ENCODE measurements at places on chromosomes 12 and 14.

DNA sequence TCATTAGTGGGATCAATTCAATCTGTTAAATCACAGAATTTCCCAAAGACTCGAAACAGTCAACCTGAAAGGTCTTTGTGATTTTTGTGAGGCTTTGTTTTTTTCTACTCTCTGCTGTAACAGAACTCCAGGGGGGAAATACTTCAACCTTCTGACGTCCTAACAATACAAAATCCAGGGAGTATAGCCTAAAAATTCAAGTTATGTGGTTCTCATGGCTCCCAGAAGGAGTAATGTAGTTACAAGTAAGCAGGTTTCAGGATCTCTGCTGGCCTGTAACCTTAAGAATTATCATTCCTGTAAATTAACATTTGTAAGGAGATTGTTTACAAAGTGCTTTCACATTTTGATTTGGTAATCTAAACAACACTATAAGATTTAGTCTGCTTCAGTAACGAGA, 39.9 kb downstream of the VEZT start:
- no peak for DNase-seq

DNA sequence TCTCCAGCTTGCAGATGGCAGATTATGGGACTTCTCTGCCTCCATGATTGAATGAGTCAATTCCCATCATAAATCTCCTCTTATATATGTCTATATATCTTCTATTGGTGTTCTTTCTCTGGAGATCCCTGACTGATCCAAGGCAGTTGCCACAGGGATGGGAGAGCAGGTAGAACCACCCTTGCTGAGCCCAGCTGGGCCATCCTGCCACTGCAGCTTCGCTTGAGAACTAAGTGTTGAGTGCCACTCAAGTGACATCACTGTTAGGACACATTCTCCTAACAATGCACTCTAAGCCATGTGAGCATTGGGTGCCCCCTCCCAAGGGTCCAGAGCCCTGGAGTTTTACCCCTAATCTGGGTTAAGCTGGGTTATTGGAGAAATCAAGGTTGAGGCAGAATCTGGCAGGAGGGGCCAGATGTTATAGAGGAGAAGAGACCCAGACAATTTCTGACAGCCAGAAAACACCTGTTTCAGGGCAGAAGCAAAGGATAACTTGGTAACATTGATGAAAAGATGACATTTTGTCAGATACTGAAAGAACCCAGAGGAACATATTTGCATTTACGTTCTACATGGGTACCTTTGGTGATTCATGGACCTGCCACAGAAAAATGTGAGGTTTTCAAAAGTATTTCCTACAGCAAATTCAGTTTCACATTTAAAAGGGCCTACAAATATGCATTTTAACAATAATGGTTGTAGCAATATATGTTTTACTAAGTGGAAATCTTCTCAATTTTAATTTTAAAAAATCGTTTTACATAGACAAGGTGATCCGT, 57.2 kb upstream of the MAX start:
- DNase-seq, result no peak

DNA sequence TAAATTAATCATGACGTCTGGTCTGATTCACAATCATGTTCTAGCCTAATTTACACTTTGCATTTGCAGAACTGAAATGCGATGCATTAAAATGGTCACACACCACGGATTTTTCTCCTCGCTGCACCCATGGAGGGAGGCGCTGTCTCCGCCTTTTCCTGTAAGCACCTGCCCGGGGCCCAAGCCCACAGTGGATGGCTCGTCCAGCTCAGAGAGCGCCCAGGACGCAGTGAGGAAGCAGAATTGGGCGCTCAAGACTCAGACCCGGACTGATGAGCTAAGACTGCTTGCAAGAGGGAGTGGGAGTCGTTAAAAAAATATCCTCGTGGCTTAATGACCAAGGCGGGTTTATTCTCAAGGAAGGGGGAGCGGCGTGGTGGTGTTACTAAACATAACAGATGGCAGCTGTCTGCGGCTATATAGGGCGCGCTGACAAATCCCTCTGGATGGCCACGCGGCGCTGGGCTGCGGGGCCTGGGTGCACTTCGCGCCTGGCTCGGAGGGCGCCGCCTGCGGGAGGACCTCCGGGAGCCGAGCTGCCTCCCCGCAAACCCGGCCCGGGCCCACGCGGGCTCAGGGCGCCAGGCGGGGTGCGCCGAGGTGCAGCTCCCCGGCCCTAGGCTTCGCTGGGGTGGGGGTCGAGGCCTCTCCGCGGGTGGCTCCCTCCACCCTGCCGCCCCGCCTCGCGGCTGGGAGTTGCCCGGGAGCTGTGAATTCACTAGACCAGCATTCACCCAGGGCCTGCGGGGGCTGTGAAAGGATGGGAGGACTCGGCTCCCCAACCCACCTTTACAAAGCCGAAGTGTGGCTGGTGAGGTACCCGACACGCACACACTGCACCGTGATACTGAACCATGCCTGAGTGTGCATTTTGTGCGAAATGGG, 78.7 kb downstream of the PPM1A start:
- DNase-seq, result peak; percentile 16

DNA sequence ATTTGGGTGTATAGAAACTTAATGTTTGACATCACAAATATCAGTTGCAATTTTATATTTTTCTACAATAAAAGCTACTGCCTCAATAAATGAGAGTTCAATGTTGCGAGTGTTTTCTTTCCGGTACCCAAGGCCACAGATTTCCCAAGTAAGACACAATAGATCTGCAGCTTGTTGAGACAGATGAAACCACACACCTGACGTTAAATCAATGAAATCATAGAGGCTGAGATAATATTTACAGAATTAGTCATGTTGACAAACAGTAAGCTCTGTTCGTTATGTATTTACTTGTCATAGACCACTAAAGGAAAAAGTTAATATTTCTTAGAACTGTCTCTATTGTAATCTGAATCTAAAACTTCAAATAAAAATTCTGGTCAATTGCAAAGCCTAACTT, 49.2 kb upstream of the PTHLH start:
- peak; percentile 59 for DNase-seq

- DNase-seq, result no peak
These were observed 4.6 kb upstream of the SYCP3 start for GRCh38 chr12:101743724-101744472.

DNA sequence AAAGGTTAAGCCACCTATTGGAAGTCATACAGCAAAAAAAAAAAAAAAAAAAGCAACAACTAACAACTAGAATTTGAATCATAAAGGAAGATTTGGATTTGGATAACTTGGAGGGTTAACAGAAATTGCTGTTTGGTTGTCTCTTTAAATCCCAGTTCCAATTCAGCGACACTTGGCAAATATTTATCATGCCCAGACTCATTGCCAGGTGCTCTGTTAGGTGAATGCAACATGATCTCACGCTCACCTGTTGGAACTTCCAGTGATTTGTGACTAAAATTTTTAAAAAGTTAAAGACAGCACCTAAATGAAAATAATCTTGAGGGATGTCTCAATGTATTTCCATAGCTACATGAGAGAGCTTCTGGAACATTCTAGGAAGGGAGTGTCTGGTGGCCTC, 103.7 kb downstream of the TBX3 start:
- DNase-seq, result no peak

GRCh38 chr12:5073853-5074252, 30.2 kb downstream of the KCNA5 start:
- DNase-seq, result peak; percentile 18

GRCh38 chr14:94407906-94408305, 19.5 kb upstream of the SERPINA1 start:
- DNase-seq, result no peak

GRCh38 chr14:49014476-49014875, 571.7 kb downstream of the RPS29 start:
- DNase-seq, result no peak

- no peak for DNase-seq
These were observed 10.2 kb upstream of the DHRS7 start for GRCh38 chr14:60175255-60175902.

- no peak for DNase-seq
These were observed 14.1 kb downstream of the EIF5 start for GRCh38 chr14:103348154-103348553.

- DNase-seq, result peak; percentile 71
These were observed 1.8 kb downstream of the ABCC9 start for GRCh38 chr12:21939435-21939834.

DNA sequence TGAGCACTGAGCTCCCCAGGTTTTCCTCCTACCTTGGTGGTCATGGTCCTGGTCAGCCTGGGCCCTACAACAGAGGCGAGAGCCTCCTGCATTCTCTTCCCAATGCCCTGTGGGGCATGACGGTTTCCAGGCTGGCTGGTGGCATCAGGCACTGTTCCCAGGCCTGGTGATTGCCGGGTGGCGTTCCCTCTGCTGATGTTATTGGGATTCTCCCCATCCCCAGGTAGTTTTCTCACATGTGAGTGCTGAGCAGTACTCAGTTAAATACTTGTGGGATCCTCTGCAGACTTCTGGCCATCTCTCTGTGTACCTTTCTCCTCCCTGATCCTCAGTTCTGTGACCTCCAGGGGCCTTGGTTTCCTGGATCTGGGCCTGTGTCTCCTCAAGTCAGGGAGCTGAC, 15.8 kb downstream of the C1R start:
- DNase-seq, result no peak

- no peak for DNase-seq
These were observed 80.7 kb downstream of the FOXN3 start for GRCh38 chr14:89336338-89336737.

- peak; percentile 2 for DNase-seq
These were observed 62.9 kb downstream of the GLRX5 start for GRCh38 chr14:95597784-95598211.

DNA sequence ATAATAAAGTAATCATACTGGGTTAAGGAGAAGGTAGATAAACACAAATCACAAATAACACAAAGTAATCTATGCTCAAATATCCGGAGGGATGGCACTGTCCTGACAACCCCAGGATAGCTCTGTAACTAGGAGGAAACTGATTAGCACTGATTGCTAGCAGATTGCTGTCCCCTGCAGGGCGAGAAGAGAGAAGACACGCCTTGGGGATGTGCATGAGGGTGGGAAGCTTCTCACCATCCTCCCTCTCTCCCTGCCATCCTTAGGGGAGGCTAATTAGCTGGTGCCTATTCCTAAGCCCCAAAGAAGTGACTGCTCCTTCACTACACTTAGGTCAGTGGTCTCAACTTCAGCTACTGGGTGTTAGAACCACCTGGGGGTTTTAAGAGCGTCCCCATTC, 27.0 kb upstream of the TMEM260 start:
- no peak for DNase-seq

- DNase-seq, result no peak
These were observed 321.2 kb upstream of the TMTC1 start for GRCh38 chr12:30104971-30105370.

DNA sequence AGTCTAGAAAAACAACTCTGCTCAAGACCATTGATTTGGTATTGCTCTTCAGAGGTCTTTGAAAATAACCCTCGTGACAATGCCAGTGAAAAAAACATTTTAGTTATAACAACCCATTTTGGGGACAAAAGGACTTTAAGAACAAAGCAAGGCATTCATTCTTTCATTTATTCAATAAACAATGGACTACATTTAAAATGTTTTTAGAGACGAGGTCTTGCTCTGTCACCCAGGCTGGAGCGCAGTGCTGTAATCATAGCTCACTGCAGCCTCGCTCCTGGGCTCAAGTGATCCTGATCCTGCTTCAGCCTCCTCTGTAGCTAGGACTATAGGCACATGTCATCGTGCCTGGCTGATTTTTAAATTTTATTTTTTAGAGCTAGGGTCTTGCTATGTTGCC, 7.7 kb upstream of the KICS2 start:
- DNase-seq, result no peak

DNA sequence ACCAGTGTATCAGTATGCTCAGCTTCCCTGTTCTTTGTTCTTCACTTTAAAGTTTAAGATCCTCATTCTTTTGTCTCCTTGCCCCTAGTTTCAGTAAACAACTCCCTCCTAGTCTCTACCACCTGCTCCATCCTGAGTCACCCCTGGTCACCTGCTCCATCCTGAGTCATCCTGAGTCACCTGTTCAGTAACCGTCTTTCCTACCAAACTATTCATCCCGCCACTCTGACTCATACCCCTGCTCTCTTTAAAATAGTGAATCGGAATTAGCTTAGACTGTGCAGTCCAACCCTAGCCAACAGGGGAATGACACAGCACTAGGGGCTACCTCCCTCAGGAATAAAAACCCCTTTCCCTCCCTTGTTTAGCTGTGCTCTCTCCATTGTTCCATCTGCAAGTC, 888.1 kb upstream of the MDGA2 start:
- DNase-seq, result no peak

DNA sequence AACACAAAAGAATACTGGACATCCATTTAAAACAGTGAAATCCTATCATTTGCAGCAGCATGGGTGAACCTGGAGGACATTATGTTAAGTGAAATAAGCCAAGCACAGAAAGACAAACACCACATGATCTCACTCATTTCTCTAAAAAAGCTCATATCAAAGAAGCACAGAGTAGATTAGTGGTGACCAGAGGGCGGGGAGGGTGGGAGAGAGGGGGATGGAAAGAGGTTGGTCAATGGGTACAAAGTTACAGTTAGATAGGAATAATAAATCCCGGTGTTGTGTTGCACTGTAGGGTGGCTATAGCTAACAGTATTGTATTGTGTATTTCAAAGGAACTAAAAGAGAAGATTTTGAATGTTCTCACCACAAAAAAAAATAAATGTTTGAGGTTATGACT, 52.4 kb downstream of the DUSP6 start:
- no peak for DNase-seq

DNA sequence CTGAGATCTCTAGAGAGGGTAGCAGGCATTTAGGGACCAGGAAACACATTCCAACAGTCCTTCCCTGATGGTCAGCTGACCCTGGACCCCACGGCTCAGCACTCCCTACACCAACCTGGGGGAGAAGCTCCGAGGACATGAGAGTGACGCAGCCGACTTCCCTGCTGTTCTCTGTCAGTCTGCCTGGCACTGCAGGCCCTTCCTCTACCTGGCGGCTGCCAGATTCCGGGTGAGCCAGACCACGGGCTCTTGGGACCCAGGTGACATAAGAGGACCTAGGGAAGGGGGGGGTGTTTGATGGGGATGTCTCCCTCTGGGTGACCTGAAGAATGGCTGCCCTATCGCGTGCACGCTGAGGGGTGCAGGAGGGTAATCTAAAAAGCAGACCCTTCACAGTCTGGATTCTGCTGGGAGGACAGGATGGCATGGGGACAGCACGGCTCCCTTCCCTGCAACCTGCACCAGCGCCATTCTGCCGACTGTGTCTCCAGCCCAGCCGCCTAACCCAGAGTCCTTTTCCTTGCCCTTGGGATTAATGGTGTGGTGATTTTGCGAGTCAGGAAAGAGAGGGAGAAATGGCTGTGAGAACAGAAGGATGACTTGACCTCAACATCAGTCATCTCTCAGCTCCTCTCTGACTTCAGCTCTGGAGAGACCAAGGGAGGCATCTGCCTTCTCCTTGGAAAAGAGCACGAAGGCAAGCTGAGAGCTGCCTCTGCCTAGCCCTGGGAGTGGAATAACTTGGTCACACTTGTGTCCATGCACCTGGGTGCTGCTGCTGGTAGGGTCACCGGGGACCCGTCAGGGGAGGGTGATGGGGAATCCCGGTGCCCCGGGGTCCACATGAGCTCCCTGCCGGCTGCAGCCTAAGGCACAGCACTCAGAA, 158.5 kb downstream of the CALM1 start:
- no peak for DNase-seq

- DNase-seq, result no peak
These were observed 28.3 kb upstream of the GRIP1 start for GRCh38 chr12:66707002-66707697.

Data from cardiac fibroblast (primary cell).